ENCODE measurements at places on chromosomes 11 and 22.

DNA sequence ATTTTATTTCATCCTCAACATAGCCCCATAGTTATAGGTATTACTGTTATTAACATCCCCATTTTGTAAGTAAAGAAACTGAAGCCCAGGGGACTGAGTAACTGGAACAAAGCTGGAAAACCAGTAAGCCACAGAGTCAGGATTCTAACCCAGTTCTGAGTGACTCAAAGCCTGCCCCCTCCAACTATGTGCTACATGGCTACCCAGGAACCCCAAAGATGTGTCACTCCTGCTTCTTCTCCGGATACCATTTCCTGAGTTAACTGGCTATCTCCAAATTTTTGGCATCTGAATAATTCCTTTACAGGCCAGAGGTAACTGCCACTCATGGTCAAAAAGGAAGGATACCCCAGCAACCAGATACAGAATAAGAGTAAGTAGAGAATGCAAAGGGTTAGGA, 43.6 kb downstream of the TENM4 start:
- no peak for DNase-seq

DNA sequence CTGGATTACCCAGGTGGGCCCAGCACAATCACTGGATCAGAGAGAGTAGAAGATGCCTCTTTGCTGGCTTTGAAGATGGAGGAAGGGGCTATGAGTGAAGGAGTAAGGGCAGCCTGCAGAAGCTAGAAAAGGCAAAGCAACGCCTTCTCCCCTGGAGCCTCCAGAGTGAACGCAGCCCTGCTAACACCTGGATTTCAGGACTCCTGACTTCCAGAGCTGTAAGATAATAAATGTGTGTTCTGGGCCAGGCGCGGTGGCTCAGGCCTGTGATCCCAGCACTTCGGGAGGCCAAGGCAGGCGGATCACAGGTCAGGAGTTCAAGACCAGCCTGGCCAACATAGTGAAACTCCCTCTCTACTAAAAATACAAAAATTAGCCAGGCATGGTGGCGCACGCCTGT, 102.4 kb downstream of the MORC2 start:
- no peak for DNase-seq

DNA sequence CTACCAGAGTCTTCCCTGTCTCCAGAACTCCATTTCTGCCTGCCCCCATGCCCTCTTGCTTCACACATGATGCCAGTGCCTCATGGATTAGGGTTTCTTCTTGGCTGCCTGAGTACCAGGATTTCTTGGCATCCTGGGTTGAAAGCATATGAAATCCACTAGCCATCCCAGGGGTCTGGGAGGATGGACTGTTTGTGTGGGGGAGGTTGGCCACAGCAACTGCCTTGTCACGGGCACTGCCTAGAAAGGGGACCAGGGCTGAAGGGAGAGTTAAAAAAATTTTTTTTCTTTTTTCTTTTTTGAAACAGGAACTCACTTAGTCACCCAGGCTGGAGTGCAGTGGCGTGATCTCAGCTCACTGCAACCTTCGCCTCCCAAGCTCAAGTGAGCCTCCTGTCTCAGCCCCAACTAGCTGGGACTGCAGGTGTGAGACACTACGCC, 4.2 kb downstream of the USP35 start:
- DNase-seq = no peak

DNA sequence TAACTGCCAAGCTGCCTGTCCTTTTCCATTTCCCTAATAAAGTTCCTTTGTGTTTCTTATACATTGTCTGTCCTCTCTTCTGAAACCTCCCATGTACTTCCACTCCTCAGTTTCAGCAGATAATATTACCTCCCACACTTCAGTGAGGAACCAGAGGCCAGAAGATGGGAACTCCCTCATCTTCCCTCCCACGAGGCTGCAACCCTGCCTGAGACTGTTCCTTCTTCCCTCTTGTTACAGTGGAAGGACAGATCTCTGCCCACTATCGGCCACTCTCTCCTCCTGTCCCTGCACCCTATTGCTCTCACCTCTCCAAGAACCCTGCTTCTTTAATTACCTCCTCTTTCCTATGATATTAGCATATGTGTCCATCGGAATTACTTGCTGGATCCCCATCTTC, 38.1 kb upstream of the SWAP70 start:
- no peak for DNase-seq

DNA sequence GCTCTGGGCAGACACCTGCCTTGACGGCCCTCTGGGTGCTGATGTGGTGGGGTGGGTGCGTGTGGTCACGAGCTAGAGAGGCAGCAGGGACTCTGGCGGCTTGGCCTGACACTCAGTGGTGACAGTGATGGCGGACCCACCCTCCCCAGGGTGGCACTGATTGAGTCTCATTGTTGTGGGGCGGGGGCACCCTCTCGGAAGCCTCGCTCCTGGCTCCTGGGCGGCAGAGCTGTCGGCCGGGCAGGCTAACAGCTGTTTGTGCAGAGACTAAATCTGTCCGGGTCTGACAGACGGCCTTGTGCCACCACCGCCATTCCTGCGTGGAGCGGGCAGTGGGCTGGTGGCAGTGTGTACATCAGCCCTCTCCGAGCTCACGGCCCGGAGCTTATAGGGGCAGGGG, 15.6 kb downstream of the FLRT1 start:
- DNase-seq = no peak

DNA sequence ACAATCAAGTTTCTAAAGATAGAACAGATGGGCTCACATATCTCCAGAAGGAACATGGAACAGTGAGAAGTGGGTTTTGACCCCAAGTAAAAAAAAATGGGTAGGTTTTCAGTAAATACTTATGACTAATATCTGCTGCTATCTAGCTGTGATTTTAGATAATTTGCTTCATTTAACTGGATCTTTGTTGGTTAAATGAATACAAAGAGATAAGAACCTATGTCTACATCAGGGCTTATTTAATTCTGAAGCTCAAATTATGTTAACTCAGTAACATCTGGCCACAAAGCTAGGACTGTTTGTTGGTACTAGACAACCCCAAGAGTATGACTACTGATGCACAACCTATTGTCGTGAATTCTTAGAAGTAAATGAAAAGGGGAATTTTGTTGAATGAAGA, 144.4 kb upstream of the SESN3 start:
- no peak for DNase-seq

DNA sequence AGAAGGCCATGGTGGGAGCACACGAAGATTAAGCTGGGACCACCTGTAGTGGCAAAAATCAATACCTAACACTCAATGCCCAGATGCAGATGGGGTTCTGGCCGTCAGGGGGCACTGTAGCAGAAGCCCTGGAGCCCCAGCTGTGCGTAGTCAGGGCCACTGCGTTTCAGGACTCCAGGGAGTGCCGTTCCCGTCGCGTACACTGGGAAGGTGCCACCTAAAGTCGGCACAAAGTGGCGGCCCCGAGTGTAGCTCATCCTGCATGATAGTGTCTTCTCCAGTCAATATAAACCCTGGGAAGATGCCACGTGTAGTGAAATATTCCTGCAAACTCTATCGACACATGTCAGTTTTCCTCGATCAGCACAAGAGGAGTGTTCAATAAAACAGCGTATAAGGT, 123.8 kb upstream of the NTM start:
- DNase-seq = no peak

DNA sequence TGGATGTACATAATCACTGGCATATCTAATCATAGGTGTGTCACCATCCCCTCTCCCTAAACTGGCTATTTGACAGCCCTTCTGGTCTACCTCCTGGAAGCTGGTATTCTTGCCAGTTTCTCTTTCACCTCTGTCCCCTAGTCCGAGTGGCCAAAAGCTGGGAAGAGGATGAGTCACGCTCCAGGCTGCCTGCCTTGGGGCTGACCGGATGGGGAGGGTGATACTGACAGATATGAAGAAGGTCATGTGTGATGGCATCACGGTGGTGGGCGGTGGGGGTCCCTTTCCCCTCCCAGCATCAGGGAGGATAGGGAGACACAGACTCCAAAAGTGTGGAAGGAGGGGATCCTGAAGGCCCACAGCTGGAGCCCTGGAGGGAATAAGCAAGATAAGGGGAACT, 4.8 kb downstream of the OAF start:
- peak; percentile 64 for DNase-seq

DNA sequence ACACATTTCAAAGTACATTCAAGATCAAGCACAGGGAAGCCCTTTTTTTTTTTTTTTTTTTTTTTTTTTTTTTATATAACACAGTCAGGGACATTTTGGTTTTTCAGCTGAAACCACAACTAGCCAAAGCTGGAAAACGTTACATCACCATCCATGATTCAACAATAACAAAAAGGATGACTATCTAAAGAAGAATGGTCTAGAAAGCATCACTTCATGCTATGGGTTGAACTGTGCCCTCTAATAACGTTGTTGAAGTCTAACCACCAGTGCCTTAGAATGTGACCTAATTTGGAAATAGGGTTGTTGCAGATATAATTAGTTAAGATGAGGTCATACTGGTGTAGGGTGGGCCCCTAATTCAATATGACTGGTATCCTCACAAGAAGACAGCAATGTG, 46.6 kb downstream of the MTMR2 start:
- peak; percentile 100 for DNase-seq

DNA sequence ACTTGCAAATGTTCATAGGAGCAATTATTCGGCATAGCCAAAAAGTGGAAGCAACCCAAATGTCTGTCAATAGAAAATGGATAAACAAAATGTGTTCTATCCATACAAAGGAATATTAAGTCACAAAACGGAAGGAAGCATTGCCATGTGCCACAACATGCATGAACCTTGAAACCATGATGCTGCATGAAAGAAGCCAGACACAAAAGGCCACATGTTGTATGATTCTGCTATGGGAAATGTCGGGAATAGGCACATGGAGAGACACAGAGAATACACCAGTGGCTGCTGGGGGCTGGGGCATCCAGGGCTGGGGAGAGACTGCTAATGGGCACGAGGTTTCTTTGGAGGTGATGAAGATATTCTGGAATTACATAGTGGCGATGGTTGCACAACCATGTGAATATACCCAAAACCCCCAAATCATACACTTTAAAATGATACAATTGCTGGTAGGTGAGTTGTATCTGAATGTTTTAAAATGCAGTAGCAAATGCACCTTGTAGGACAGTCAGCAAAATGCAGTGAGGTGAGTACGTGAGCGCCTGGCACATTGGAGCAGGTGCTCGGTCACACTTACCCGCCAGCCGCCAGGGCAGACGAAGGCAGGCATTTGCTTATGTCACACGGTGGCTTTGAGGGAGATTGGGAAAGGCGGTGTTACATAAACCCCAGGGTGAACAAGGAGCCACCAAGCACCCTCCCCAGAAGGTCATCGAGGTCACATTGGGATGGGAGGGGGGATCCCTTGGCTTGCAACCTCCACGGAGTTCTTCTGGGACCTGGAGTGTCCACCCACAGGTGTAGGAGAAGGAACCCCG, 6.3 kb upstream of the OSM start:
- no peak for DNase-seq

GRCh38 chr22:17918840-17919239, 105.5 kb downstream of the MICAL3 start:
- DNase-seq = peak; percentile 76
